Stimulated activated CD4-positive, alpha-beta T cell treated with anti-CD3 and anti-CD28 coated beads, Interleukin-1b, Interleukin-23, amount 100 ng/mL, for 1 hour (primary cell): ENCODE measurements at places on chromosomes 4 and X.

- no peak for DNase-seq
Measured at GRCh38 chr4:121686255-121686654, 10.5 kb downstream of the ANXA5 start.

DNA sequence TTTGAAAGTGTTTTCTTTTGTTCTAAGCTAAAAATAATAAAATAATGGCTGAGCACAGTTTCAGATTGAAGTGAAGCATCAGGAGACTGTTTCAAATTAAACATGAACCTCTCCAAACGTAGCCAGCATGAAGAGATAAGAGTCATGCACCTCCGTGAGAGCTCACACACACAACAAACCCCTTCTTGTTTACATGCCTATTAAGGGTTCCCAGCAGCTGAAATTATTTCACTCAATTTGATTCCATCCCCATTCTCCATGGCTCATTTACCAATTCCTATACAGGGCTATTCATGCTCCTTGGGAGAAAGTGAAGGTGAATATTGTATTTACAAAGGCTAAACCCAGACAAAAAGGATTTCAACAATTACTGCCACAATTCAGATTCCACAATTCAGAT, 954.1 kb upstream of the INTU start:
- no peak for DNase-seq

DNA sequence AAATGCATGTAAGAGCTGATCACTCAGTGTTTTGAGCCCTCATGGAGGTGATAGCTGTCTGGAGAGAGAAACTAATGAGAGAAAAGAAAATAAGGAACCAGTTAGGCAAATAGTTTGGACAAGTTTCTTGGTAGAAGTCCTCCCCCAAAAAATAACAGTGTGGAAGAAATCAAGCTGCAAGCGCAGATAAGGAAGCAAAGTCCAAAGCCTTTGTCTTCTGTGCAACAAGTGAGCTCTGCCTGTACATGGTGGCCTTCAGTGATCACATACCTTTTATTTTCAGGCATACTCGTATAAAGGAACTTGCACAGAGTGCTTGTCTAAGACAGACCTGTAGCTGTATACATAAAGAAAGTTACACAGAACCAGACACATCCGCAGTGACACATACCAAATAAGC, 2.5 kb upstream of the UGT2A3 start:
- DNase-seq, result no peak

GRCh38 chr4:39166177-39166576, 16.2 kb upstream of the WDR19 start:
- DNase-seq, result no peak

GRCh38 chr4:3290476-3290875, 2.3 kb upstream of the RGS12 start:
- no peak for DNase-seq

DNA sequence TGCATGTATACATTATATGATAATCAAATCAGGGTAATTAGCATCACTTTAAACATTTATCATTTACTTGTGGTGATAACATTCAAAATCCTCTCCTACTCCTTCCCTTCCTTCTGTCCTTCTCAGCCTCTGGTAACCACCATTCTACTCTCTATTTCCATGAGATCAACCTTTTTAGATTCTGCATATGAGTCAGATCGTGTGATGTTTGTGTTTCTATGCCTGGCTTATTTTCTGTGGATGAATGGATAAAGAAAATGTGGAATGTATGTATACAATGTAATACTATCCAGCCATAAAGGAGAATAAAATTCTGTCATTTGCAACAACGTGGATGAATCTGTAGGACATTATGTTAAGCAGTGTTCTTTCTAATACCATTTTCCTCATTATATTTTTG, 123.9 kb downstream of the NAA11 start:
- no peak for DNase-seq

- DNase-seq, result no peak
Measured at GRCh38 chr4:102076622-102077021, 268.7 kb downstream of the SLC39A8 start.

GRCh38 chr4:118279920-118280432, 72.8 kb downstream of the PRSS12 start:
- DNase-seq, result no peak

DNA sequence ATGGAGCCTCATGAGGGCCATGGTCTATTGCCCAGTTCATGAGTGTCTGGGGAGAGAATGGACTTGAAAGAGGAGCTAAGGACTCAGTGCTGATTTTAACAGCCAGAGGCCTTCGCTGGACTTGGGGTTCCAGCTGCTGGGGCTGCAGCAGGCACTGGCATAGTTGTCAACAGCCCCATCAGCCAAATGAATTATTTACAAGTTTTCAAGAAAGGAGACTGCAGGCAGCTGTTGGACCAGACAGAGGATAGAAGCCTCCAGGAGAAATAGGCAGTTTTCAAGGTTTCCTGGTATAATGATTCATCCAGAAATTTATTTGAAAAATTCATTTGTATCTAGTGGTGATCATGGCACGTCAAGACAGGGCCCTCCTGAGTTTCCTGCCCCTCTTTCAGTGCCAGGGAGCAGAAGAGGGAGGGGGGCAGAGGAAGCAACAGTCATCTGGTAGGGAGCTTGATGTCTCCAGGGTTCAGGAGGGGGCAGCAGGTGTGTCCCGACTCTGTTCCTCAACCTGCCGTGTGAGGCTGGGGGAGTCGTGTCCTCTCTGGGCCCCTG, 63.1 kb upstream of the GPR78 start:
- no peak for DNase-seq

DNA sequence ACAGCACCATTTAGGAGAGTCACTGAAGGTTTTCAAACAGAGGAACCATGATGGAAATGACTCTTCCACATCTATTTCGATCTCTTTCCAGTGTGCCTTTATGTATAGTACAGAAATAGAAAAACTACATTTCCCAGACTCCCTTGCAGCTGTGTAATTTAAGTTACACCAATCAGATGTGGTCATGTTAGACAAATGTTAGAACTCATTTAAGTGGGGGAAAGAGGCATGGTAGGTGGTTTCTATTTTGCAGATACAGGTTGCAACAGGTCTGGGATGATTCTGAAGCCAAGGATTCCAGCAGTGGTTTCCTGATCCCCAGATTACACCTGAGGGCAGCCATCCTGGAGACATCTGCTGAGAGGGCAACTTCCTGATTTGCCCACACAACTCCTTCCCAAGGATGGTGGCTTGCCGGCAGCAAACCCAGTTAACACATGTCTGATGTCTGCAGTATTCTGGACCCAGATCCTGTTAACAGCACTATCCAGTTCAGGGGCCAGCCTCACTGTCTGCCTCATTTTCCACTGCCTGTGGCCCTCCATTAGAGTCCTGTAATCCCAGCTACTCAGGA, 38.7 kb upstream of the PDK3 start:
- no peak for DNase-seq

DNA sequence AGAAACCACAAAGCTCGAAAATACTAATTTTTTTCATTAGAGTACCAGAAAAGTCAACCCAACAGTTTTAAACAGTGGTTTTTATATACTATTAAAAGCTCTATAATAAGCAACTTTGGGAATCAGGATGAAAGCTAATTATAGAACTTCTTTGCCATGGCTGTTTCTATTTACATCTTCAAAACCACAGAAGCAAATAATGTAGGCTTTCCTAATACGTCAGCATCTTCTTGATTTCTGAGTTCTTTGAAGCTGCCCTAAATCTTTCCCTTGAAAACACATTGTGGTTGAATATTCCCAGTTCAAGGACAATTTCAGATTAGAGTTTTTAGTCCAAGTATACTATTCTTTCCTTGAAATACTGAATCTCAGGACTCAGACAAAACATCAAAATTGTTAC, 460.2 kb upstream of the FAT1 start:
- no peak for DNase-seq

- no peak for DNase-seq
Measured at GRCh38 chrX:129731228-129731627, 7.6 kb upstream of the XPNPEP2 start.

DNA sequence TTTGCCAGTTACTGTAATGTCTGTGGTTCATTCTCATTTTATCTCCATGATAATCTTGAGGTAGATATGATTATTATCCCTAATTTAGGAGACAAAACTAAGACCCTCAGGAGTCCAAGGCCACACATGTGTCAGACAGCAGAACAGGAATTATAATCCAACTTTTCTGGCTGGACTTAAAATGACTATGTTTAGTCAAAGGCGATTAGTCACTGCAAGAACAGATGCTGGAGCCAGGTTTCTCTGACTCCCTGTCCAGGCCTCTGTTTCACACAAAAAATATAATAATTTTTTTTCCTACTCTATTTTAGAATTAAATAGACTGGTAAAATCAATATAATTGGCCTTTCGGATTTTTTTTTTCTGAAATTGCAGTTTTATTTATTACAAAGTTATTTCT, 56.7 kb upstream of the TMEM131L start:
- no peak for DNase-seq
